Activated T-helper 17 cell treated with anti-CD3 and anti-CD28 coated beads, Interleukin-2, amount 50 U/mL, for 72 hours (primary cell): ENCODE measurements at places on chromosomes 13 and 19. TPM values are rescaled to one million over a fixed set of nuclear protein-coding genes. Genes with fewer than 3 reads are reported as not detected.
A peak's percentile ranks its signal among the peaks of the same experiment; 100 is the strongest.

Gene IGFL1
- total RNA-seq = not detected

Gene KIR2DL3
- not detected for total RNA-seq

Gene GAS6
- total RNA-seq = 0.56 TPM

Gene PLD3
- 78.3 TPM for total RNA-seq

Gene PPP5C
- 127 TPM for total RNA-seq

Gene ZNF473
- total RNA-seq = 11.1 TPM

- peak; percentile 89 for ATAC-seq
Observed at GRCh38 chr13:73421310-73421912, 362.6 kb downstream of the KLF5 start.

DNA sequence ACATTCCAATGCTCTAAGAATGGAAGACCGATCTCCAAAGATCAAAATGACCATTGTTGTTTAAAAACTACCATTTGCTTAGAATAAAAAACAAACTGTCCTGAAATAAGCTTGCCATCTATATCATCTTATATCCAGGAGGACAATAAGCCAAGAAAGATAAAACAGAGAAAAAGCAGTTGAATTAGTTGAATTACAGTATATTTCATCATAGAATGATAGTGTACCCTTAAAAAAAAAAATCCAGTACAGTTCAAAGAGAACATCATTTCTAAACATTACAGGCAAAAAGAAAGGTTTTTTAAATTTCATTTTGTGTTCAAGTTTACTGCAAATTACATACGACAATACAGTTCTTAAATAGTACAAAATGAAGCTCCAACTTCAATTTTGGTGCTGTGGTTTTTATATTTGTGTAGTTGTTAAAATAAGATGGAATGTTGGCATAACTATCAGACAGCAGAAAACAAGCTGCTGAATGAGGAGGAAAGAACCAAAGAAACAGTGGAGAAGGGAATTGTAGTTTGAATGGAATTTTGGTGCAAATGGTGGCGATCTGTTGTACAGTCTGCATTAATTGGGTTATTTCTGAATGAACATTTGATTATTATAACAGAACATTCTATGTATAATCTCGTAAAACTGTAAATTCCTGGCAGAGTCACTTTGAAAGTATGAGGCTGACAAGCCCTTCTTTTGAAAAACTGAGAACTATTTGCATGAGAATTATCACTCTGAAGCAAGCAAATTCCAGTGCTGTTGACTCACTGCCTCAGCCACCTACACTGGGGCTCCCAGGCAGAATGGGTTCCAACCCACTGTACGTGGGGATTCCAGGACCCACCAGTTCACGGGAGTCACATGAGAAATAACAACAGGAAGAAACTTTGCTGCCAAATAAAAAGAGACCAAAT, 37.7 kb downstream of the LHFPL6 start:
- no peak for ATAC-seq
